Hematopoietic multipotent progenitor cell treated with erythropoietin and hydrocortisone succinate and interleukin-3 and kit ligand, for 17 days (in vitro differentiated cells): ENCODE measurements at places on chromosomes 13 and 19.
A peak's percentile ranks its signal among the peaks of the same experiment; 100 is the strongest.

GRCh38 chr13:73966331-73966730 lies 167.9 kb downstream of the KLF12 start:
- DNase-seq: no peak

GRCh38 chr13:75411924-75412537 lies 69.9 kb downstream of the TBC1D4 start:
- DNase-seq: no peak

DNA sequence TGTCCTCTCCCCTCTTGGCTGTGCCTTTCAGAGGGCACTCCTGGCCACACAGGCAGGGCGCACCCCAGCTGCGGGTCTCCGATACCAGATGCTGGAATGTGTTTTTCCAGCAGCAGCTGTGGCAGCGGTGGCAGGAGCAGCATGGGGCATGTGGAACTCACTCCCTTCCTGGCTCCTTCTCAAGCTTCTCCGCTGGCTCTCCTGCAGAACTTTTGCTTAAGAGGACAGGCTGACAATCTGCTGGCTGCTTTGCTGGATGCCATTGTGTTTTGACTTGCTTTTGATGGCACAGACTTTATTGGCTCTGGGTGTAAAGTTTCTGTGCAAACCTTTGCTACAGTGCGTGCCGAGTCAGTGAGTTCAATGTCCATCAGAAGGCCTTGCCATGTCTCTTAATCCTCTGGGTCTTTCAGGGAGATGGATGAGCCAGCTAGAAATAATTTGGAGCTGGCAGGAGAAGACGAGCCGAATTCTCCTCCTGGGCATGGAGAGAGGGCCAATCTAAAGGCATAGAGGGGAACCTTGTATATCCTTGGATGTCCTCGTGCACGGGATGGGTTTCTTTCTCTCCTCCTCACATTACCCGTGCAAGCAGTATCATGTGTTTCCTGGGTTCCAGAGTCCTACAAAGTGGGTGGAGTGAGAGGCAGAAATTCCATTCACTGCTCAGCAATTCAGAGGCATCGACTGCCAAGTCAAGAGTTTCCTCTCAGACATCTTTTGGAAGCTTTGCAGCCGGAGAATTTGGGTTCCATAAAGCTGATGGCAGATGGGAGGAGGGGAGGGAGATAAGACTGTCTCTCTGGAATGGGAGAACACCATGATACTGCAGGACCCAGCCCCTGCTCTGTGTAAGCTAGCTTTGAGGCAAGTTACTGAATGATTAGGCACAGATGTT lies 231.2 kb downstream of the FGF9 start:
- no peak for DNase-seq

- no peak for DNase-seq
Observed at GRCh38 chr13:94933230-94933751, 220.9 kb upstream of the SOX21 start.

DNA sequence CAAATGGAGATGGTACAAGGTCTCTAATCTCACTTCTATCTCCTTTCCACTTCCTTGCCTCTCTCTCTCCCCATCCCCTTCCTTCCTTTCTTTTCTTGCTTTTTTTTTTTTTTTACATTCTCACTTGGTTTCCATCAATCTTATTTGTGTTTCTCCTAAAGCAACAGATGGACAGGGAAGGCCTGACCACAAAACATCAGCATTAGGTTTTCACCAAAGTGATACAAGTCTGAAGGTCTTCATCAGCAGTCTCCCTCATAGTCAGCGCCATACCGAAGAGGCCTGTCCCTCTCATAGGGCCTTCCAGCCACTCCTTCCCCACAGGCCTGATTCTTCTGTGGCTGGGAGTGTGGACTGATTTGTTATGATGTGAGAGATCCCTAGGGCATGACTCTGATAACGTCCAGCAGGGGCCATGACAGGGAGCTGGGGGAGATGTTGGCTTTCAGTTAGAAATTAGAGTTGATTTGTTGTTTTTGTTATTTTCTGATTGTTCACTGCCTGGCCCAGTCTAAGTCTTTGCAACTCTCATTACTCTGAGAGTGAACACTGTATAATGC lies 158.7 kb downstream of the SLC7A1 start:
- DNase-seq: no peak

GRCh38 chr13:111503376-111503775 lies 182.9 kb downstream of the TEX29 start:
- DNase-seq: no peak

GRCh38 chr13:77222000-77222690 lies 104.7 kb downstream of the MYCBP2 start:
- no peak for DNase-seq

DNA sequence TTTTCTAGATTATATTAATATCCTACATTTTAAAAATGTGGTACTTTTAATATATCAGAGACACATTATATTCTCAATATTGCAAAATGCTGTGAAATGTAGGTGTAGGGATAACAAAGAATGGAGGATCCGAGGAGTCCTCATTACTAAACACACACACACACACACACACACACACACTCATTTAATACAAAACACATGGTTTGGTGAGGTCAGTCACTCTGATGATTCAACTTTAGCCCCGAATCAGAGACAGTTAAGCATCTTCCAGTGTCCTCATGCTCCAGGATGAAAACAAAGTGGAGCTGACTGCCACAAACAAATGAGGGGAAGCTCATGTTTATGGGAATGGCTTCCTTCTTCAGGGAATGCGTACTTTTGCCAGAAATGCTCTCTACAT lies 147.5 kb downstream of the CYSLTR2 start:
- no peak for DNase-seq

DNA sequence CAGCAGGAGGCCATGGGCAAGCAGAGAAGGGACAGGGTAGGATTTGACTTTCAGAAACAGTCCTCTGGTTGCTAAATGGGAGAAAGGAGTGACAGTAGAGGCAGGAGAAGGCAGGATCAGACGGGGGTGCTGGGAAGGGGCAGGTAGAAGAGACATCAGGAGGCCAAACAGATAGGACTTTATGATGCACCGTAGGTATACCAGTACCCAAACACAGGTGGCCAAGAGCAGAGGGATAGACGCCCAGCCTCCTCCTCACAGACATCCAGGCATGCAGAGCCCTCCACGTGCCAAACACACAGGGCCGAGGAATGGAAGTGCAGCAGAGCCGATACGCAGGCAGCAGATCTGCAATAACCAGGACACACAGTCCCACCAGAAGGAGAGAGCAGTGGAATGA lies 1.3 kb upstream of the AXL start:
- no peak for DNase-seq

DNA sequence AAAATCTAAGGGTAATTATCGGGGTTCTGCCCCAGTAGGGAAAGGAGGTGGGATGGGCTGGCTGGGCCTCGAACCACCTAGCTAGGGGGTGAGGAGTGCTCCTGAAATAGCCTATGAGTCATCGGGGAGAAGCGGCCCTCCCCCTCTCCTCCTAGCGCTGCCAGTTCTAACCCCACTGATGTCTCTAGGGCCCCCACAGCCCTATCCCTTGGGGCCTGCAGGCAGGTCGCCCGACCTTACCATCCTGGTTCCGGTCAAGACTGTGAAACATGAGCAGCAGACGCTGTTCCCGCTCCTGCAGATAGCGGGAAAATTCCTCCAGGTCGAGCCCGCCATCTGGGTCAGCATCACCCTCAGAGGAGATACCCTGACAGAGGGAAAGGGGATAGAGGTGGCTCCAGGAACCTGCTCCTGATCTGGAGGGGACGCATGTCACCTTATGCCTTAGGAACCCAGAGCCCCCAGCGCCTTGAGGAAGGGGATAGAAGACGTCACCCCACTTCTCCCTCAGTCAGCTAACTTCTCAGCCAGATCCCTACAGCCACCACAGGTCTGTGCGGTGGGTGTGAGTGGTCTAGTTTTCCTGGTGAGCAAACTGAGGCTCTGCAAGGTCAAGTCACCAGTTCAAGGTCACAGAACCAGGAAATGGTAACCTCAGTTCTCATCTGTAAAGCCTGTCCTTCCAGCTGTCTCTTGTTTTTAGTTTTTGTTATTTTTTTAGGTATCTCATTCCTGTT lies 1.5 kb downstream of the SLC25A23 start:
- DNase-seq: no peak

DNA sequence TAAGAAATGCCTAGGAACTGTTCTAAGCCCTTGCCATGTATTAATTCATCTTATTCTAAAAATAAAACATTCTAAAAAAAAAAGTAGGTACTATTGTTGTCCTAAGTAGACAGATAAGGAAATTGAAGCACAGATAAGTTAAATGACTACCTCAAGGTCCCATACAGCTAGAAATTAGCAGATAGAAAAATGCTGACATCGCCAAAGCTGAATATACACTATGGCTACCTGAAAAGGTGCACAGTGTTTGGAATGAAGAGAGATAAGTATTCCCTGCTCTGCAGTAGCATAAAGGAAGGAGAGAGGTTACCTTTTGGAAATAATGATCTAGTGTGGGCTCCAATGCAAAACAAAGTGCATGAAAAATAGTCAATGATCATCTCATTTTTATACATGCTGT lies 65.3 kb downstream of the DCT start:
- no peak for DNase-seq

DNA sequence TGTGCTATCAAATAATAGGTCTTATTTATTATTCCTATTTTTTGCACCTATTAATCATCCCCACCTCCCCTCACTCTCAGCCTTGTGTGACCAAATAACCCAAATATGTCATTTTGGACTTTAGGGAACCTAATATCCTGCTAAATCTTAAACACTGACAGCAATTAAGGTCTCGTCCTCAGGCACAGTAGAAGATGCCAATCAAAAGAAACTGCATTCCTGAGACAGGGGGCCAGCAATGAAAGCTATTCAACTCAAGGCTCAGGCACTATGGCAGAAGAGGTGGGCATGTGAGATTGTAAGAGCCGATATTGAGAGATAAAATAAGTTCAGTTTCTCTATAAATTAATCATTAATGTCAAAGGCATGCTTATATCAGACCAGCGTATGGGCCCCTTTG lies 1437.7 kb upstream of the PCDH9 start:
- no peak for DNase-seq

DNA sequence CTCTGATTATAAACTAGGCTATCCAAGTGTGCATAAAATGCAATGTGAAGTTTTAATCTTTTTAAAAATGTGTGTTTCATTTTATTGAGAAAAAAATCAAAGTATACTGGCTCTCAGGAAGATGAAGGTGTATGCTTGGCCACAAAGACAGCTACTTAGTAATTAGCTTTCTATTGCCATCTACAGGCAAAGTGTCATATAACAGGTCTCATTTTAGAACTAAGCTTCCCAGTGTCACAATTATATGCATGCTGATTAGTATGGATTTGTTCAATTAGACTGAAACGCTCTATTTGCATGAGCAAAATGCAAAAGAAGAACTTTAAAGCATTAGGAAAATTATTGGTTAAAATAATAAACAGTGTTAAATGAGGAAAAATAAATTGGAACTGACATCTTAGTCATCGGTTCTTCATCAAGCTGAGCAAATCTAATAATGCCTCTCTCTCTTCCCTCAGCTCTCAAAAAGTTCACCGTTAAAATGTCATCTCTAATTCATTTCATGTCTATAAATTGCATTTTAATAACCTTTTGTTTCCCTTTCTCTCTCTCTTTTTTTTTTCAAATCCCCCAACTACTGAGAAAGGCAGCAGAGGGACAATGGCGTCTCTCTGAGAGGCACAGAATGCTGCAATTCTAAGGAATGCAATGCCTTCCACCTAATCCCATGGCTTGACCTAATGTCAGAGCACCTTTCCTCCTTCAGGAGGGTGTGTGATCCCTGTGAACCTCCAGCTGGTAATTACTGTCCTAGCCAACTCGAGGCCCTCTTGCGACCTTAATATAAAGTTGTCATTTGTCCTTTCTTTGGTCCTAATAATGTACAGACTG lies 313.1 kb upstream of the MAB21L1 start:
- DNase-seq: no peak

DNA sequence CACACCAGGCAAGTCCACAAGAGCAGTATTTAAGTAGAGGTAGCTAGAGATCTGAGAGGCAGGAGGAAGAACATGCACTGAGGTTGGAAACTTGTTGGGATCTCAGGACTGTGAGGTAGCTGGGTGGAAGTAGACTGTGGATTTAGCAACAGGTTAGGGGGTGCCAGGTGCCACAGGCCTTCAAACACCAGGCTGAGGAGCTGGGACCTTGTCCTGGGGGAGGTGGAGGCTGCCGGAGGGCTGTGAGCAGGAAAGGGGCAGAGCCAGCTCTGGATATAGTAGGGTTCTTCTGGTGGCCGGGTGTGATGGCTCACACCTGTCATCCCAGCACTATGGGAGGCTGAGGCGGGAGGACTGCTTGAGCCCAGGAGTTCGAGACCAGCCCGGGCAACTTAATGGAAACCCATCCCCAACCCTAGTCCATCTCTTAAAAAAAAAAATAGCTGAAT lies 3.1 kb downstream of the FUZ start:
- no peak for DNase-seq

DNA sequence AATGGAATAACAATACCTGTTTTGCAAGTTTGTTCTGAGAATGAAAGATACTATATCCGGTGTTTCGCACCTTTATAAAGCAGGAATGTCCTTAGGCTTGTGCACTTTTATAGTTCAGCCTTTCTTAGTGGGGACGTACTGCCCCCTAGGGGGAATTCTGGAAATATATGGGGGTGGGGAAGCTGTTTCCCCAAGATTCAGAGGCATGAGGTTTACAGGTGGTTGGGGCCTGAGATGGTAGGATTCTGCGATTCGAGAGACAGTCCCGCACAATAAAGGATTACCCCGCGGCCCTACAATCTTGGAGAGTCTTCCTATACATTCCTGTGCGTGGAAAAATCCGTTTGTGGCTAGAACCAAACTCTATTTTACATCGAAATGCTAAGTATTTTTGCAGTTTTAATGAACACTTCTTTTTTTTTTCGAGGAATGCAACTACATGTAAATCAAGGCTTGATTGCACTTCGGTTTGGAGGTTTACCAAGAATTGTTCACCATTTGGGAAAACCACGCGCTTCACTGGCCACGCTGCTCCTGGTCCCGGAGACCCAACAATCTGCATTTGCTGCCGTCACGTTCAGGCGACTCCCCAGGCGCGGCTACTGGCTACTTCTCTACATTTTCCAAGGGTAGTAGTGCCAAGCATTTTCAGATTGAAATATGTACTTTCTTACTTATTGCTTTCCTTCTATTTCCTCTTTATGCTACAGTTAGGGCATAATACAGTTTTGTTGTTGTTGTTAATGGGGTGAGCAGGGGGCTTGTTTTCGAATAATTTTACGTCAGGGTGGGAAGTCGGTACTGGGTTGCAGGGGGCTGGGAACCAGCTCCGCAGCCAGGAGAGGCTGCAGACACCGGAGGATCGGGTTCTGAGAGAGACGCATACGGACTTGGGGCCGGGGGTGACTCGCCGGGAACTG lies 830 bp downstream of the NEK5 start:
- DNase-seq: peak; percentile 80

- peak; percentile 25 for DNase-seq
Observed at GRCh38 chr13:100721885-100722512, 47.4 kb upstream of the TMTC4 start.

DNA sequence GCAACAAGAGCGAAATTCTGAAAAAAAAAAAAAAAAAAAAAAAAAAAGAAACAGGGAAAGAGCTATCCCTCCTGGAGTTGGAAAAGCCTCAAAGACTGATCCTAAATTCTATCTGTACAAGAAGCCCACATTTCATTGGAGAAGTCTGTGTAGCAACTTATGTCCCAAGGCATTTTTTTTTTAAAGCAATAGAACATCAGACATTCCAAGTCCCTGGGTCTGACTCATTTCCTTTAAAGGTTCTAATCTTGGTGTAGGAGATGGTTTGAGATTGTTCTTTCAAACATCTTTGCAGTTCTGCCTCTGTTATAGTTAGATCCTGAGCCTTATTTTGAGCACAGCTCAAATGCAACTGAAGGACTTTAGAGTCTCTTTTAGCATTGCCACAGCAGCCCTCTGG lies 706.5 kb upstream of the MIR17HG start:
- DNase-seq: no peak

GRCh38 chr13:51167393-51168191 lies 54.6 kb upstream of the FAM124A start:
- DNase-seq: no peak
